ENCODE measurements at places on chromosomes 7 and 10.

DNA sequence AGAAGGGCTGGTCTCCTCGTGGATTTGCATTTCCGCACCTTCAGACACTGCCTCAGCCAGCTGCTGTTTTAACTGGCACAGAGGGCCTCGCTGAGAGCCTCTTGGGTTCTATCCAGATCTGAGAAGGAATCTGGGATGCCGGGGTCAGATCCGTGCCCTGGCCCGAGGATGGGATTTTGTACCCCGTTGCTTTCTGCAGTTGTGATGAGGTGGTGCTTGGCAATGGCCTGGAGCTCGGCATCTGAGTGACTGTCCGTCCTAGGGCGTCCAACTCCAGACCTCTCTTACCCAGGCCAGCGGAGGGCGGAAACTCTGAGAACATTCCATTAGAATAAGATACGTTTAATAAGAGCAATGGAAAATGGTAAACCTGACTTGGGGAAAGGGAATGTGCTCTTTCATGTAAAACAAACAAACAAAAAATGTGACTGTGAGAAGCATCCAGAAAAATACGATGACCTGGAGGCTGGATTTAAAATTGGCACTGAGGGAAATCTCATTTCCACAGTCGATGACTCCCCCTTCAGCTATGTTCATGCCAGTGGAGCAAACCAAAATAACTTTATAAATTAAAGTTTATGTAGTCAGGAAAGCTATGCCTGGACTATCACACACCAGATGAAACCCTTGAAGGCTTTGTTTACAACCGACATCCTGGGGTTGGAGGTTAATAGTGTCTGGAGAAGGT, 39.6 kb downstream of the GRK5 start:
- DNase-seq, result no peak

DNA sequence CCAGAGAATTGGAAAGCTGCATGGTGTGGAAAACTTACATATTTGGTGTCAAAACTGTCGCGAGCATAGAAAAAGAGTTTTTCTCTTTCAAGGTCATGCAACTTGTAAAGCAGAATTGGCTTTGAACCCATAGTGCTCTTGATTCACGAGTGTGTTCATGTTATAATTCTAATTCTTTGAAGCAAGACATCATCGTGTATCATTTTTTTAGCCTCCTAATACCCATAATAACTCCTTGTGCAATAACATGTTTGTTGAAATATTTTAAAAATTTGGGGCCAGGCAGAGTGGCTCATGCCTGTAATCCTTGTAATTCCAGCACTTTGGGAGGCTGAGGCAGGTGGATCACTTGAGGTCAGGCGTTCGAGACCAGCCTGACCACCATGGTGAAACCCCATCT, 4.2 kb downstream of the CCL24 start:
- no peak for DNase-seq

GRCh38 chr7:128275681-128276080, 34.6 kb downstream of the LEP start:
- no peak for DNase-seq

- DNase-seq, result no peak
Measured at GRCh38 chr7:50151661-50152060, 58.6 kb upstream of the ZPBP start.

DNA sequence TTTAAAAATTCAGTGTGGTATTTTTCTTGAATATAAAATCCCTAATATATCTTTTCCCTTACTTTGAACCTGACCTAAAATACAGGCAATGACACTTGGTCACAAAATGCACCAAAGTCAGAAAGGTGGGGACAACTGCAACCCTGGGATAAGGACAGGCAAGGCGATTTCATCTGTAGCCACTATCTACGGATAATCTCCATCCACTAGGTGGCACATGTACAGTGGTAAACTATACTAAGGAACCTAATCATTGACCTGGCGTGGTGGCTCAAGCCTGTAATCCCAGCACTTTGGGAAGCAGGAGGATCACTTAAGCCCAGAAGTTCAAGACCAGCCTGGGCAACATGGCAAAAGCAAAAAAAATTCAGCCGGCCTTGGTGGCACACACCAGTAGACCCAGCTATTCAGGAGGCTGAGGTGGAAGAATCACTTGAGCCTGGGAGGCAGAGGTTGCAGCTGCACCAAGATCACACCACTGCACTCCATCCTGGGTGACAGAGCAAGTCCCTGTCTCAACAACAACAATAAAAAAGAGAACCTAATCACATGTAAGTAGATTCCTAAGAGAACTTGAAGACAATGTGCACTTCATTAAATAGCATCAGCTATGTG, 98.9 kb downstream of the KMT2C start:
- peak; percentile 71 for DNase-seq

Data from neural progenitor cell (in vitro differentiated cells).